ENCODE measurements at places on chromosomes 4 and X.
A peak's percentile ranks its signal among the peaks of the same experiment; 100 is the strongest.

GRCh38 chrX:38375891-38376290 is 23.5 kb downstream of the OTC start:
- DNase-seq = peak; percentile 2

GRCh38 chrX:154046940-154047610 is 27.4 kb upstream of the IRAK1 start:
- DNase-seq = no peak

- DNase-seq = no peak
Measured at GRCh38 chr4:128285085-128285997, 2.3 kb downstream of the PGRMC2 start.

DNA sequence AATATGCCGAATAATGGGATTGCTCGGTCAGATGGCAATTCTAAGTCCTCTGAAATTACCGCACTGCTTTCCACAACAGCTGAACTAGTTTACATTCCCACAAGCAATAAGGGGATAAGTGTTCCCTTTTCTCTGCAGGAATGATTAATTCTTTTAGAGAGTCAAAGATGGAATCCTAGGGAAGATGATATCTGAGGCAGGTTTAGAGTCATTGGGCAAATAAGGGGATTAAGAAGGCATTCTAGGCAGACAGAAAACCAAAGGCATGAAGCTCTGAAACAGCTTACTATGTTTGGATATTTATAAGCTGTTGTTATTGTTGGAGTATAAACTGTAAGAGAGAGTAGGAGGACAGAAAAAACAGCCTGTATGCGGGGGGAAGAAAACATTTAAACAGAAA is 85.7 kb downstream of the TET2 start:
- no peak for DNase-seq

DNA sequence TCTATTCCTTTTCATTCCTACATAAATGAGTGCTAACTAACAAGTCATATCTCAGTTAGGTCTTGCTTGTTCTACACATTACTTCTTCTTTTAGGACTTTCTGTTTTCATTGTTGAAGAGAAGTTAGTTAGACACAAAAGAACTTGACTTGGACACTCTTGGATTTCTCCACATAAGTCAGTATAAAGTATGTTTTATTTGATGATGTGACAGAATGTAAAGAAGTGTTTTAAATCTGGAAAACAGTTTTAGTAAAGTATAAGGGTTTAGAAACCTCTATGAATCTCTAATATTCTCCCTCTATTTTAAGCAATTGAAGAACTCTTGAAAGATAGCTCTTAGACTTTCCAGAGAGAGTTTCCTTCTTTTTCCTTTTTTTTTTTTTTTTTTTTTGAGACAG is 38.6 kb upstream of the TMEM33 start:
- no peak for DNase-seq

GRCh38 chr4:72919937-72920336 is 149.6 kb downstream of the COX18 start:
- DNase-seq = no peak

GRCh38 chr4:165440415-165441158 is 61.8 kb downstream of the CPE start:
- no peak for DNase-seq

GRCh38 chr4:172555725-172556124 is 612.9 kb upstream of the GALNT7 start:
- DNase-seq = no peak

GRCh38 chrX:63349307-63349706 is 1.8 kb downstream of the SPIN4 start:
- DNase-seq = no peak

GRCh38 chr4:149311076-149311475 is 504.6 kb downstream of the IQCM start:
- DNase-seq = no peak

DNA sequence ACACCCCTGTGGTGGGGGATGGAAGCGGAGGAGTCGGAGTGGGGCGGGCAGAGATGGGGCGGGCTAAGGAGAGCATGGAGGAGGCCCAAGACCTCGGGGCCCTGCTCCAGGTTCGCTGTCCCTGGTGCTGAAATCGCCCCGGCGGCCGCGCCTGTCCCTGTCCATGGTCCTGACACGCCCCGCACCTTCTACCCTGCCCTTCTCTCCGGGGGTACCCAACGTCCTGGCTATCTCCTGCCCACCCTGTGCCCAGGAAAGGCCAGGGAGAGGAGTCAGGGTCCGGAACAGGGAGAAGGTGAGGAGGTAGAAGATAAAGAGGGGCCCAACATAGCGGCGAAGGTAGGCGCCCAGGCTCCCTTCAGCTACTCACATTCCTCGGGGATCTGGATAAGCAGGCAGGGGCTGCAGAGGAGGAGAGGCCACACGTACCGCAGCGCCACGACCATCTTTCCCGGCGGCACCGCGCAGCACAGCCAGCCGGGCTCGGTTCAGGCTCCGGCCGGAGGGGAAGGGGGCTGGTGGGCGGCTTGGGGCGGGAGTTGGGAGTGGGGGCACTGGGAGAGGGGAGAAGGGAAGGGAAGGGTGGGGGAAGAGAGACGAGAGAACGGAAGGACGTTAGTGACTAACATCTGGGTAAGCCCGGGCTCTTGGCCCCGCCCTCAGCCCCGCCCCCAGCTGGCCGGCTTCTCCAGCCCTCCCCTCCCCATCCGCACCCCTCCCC is 10.4 kb downstream of the L1CAM start:
- peak; percentile 11 for DNase-seq

- no peak for DNase-seq
Measured at GRCh38 chr4:48909697-48910096, 3.1 kb upstream of the OCIAD2 start.

GRCh38 chr4:18318682-18319388 is 297.3 kb upstream of the LCORL start:
- no peak for DNase-seq

GRCh38 chr4:1685235-1686150 is 1.4 kb upstream of the FAM53A start:
- no peak for DNase-seq

GRCh38 chrX:130933358-130933757 is 30.3 kb upstream of the ENOX2 start:
- no peak for DNase-seq

DNA sequence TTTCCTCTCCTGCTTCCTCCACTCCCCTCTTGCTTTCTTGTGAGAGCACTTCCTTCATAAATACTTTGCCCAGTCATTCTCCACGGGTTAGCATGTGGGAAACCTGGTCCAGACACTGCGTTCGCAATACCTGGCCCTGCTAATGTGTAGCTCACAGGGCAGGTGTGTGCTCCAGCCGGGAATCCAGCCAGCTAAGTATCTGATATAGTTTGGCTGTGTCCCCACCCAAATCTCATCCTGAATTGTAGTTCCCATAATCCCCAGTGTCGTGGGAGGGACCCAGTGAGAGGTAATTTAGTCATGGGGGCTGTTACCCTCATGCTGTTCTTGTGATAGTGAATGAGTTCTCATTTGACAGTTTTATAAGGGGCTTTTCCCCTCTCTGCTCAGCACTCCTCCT is 32.2 kb upstream of the STX18 start:
- DNase-seq = no peak

DNA sequence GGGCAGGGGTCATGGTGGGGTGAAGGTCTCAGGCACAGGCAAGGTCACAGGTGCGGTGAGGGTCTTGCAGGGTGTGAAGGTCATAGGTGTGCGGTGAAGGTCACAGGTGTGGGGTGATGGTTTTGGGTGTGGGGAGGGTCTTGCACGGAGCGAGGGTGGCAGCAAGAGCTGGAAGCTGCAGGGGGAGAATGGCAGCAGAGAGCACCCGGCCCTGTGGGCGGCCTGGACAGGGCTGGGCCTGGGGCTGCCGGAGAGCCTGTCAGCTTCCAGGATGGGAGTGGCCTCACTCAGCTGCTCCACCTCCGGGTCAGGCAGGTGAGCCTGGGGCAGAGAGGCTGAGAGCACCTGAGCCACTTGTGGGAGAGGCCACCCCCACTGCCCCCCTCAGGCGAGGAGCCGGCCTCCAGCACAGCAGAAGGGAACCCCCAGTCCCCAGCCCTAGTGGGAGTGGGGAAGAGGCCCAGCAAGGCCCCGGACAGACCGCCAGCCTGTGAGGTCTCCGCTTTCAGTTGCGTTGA is 1.5 kb downstream of the MSANTD1 start:
- DNase-seq = no peak

DNA sequence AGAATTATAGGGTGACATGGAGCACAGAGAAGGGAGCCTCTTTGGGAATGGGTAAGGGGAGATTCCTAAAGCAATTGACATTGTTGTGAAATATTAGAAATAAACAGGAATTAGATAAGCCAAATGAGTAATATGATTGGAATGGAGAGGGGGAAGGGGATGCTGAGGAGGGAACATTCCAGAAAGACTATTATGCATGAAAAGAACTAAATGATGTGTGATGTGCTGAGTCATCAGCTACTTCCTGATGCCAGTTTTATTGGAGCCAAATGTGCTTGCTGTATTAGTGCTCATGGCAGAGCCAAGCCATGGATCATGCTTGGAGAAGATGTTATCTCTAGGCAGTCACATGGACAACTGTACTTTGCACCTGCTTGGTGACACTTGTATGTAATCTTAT is 189.0 kb upstream of the HCCS start:
- no peak for DNase-seq

DNA sequence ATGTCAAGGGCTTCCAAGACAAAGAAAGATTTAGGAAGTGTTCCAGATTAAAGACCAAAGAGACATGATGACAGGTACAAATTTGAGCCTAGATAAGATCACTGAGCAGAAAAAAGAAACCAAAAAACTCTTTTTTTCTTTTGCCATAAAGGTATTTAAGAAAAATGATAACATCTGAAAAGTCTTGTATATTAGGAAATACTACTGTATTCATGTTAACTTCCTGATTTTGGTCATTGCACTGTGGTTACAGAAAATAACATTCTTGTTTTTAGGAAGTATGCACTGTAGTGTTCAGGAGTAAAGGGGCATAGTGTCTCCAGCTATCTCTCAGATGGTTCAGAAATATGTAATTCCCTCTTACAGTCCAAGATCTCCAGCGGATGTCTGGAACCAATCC is 37.1 kb downstream of the RWDD4 start:
- no peak for DNase-seq

DNA sequence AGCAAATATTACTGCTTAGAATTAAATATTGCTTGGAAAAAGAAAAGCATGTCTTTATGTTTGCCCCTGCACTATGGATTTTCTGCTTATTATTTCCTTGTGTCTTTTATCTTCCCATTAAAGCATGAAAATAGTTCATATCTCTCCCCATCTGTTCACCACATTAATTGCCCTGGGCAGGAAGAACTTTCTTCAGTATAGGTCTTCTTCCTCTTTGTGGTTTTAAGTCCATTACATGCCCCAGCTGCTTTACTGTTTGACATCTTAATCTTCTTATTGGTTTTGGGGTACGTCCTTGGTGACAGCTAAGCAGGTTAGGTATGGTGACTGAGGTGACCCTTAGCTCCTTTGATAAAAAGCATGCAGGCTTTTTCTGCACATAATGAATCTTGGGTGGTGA is 157.3 kb downstream of the AASDH start:
- DNase-seq = peak; percentile 42

DNA sequence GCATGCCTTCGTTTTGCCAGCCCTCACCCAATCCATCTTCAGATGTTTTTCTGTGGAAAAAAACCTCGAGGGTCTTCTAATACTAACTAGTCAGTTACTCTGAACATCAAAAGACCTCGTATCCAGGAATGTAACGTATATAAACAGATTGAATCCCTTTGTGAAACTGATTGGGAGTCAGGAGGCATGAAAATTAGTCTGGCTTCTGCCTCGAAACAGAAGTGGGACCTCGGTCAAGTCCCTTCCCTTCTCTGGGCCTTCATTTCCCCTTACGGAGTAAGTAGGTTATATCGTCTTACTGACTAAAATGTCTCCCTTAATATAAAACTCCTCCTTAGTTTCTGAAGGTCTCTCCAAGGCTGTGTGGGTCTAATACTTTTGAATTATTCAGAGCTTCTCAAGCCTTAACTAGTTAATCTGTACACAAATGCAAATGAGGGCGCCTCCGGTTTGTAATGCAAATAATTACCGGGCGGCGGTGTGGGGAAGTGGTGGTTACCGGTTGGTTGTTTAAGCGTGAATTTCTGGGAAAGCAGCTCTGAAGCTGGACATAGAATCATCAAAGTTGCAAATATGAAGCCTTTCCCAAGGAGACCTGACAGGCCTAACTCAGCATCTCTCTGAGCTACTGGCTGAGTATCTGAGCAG is 11.4 kb upstream of the NKRF start:
- DNase-seq = no peak

- DNase-seq = no peak
Measured at GRCh38 chr4:157057218-157057617, 18.7 kb upstream of the GLRB start.

- DNase-seq = no peak
Measured at GRCh38 chr4:91113130-91113706, 986.0 kb downstream of the CCSER1 start.

DNA sequence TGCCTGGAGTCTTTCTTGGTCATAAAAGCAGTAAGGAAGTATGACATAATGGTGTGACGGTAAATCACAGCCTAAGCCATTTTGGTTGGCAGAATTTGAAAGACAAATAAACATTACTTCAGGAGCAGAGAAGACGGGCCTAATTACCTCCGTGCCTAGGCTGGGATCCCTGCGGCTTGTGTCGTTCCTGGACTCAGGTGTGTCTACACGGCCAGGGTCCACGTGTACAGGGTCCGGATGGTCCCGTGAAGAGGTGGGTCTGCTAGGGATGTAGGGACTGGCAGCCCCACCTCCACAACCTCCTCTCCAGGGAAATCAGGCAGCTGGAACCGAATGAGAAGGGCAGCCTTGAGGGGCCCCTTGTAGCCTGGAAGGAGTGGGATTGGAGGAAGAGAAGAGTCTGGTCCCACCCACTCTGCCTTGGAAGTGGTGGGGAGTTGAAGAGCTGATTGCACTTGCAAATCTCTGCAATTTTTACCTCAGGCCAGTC is 55.4 kb upstream of the PLAC1 start:
- DNase-seq = no peak

GRCh38 chr4:2260344-2261109 is 1.4 kb downstream of the MXD4 start:
- DNase-seq = no peak

DNA sequence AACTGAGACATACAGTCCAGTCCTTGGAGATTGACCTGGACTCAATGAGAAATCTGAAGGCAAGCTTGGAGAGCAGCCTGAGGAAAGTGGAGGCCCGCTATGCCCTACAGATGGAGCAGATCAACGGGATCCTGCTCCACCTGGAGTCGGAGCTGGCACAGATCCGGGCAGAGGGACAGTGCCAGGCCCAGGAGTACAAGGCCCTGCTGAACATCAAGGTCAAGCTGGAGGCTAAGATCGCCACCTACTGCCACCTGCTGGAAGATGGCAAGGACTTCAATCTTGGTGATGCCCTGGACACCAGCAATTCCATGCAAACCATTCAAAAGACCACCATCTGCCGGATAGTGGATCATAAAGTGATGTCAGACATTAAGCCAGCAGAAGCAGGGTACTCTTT is 20.4 kb upstream of the FRMPD3 start:
- DNase-seq = no peak

GRCh38 chr4:181150191-181150590 is 1093.0 kb upstream of the TENM3 start:
- DNase-seq = no peak

GRCh38 chr4:88674565-88674964 is 23.1 kb downstream of the NAP1L5 start:
- DNase-seq = no peak

GRCh38 chrX:54446084-54446483 is 5.9 kb downstream of the TSR2 start:
- no peak for DNase-seq

All from bone marrow (tissue), 2 donors.